ENCODE measurements at places on chromosomes 6 and 20.

DNA sequence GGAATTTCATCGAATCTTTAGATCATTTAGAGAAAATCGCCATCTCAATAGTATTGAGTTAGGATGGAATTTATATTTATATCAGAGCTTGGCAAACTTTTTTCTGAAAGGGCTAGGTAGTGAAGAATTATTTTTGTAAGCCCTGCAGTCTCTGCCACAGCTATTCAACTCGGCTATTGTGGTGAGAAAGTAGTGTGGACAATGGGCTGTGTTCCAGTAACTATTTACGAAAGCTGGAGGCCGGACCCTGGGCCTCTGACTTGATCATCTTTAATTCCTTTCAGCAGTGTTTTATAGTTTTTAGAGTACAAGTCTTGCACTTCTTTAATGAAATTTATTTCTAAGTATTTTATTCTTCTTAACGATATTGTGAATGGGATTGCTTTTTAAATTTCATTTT, 201.5 kb downstream of the FARS2 start:
- DNase-seq, result no peak

DNA sequence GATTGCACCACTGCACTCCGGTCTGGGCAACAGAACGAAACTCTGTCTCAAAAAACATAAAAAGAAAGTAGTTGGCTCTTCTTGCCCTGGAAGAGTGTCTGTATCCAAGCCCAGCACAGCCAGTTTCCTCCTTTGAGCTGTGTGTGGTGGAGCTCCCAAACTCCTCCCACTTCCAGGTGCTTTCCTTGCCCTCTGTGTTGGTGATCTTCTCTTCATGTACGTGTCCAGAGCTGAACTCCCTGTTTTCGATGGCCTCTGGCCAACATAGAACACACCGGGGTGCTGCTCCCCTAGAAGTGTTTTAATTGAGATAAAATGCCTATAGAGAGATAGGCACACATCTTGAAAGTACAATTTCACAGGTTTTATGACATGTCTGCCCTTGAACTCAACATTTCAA, 16.7 kb upstream of the SGK2 start:
- no peak for DNase-seq

- no peak for DNase-seq
These were observed 199.0 kb upstream of the KCNG1 start for GRCh38 chr20:51221791-51222408.

GRCh38 chr6:2763345-2763841, 1.8 kb upstream of the WRNIP1 start:
- no peak for DNase-seq

GRCh38 chr20:5636841-5637240, 113.4 kb upstream of the SHLD1 start:
- DNase-seq, result no peak

DNA sequence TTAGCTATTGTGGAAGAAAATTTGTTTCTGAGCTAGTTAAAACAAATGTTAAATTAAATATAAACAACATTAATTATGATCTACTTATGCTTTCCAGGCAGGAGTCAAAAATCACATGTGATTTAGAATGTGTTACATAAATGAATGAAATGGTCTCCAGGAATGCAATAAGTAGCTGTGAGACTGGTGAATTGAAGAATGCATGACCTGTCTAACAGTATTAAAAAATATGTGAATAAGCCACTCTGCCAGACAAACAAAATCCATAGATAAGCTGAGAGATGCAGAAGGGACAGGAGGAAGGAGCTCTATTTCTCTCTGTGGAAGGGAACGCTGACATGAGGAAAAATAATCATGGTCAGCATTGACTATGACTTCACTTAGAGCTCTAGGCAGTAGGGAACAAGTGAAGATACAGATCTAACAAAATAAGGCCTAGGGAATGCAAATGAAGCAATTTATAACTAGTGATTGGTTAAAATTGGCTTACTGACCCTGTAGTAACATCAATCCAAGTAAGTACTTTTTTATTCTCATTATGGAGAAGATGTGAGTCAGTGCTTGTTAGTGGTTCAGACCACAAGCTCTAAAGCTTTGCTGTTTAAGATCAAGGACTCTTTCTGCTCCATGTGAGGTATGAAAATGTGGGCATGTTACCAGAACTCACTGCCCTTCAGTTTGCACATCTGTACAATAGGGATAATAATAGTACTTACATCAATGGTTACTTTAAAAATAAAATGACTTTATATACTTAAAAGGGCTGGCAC, 432.6 kb downstream of the MMUT start:
- DNase-seq, result no peak

DNA sequence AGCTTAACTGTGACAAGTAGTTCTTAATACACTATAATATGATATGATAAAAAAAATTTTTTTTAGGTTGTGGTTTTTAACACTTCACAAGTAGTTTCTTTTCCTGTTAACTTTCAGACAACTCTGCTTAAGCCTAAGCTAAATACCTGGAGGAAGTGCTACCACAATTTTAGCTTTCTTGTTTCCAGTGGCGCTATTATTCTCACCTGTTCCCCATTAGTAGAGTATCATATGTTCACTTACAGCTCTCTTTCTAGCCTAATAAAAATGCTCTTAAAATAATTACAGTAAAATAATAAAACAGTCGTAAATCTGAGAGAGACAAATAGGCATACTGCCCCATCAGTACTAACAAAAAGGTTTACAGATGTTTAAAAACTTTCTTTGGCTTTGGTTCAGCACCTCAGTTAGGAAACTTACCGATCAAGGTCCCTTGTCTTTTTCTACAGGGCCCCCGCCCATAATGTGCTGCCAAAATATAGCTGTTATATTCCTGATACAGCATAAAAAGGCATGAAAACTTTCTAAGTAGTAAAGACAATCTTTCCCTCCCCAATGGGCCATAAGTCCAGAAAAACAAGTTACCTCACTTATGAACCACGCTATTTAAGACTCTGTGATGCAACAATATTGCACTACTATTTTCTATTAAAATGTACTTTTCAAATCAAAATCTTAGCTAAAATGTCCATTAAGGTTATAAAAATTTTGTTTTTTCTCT, 57.9 kb downstream of the SESN1 start:
- DNase-seq, result no peak

GRCh38 chr6:82616386-82617028, 252.9 kb downstream of the TPBG start:
- DNase-seq, result no peak

- no peak for DNase-seq
These were observed 123.2 kb downstream of the GPX5 start for GRCh38 chr6:28648878-28649375.

DNA sequence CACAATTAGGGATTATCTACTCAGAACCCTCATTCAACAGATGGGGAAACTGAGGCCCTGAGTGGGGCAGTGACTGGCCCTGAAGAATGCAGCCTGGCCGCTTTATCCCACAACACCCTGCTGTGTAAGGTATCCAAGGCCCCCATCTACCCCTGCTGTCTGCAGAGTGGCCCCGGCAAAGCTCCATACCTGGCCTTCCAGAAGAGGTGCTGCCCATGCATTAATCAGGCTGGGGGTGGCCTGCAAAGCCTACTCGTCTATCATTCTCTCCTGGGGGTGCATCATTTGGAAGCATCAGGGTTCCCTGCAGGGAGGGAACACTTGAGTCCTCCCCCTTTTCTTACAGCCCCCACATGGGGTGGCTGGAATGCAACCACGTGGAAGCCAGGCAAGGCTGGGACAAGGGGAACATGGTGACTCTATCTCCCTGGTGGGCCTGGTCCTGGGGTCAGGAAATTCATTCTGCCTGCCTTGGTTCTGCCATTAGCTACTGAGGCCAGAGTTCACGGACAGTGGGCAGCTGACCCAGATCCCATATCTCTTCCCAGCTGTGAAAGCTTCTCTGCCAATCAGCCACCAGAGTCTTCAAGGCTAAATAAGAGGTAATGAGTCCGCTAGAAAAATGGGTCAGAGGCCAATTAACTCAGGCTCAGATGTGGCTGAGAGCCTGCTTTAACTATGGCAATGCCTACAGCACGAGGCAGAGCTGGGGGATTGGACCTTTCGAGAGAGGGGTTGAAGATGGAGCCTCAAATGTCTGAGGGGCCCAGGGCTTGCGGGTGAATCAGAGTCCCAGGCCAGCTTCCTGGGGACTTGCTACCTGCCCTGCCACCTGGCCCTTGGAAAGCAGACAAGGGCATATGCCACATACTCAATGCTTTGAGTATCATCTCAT, 72.3 kb upstream of the TOX2 start:
- no peak for DNase-seq

GRCh38 chr6:75333676-75334200, 49.1 kb upstream of the TMEM30A start:
- no peak for DNase-seq

DNA sequence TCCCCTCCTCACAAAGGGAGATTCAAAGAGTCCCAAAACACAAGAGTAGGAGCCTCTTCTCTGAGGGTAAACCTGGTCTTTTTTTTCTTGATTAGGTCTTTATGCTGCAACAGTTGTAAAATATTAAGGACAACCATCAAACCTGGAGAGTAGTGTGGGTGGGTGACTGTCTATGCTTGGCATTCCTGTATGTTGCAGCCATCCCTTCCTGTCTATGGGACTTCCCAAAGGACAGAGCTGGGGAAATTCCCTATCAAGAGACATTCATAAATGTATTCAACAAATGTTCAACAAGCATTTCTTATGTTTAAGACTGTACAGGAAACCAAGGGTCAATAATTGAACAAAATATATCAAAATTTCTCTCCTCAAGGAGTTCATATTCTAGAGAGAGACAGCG, 5.5 kb downstream of the BTN2A2 start:
- DNase-seq, result no peak

DNA sequence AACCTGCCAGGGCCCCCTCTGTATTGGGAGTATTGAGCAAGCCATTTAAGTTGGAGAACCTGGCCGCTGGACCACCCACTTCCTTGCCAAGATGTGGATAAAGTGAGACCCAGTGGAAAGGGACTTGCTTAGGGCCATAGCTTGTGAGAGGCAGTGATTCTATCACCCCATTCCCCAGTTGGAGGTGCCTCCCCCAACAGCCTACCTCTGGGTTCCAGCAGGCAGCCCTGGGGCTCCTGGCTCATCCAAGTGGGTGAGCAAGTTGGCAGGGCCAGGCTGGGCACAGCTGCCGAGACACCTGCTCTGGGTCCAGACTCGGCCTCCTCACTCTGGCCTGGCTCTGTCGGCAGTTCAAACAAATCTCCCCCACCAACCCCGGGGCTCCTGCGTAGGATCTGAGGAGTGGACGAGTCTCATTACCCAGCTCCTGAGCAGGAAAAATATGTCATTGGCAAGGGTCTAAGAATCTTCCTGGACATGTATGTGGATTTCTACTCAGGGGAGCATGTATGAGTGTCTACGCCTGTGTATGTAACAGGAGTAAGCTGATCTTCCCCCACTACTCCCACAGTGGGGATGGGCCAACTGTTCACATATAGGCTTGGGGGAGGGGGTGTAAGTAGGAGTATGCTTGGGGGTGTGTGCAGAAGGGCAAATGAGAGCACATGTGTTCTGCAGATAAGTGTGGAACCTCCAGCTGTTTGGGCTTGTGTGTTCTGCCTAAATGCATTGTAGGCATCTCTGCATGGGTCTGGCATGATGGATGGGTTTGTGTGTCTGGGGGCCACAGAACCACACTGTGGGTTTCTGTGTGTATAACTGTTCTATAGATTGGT, 1.9 kb downstream of the ID1 start:
- no peak for DNase-seq

DNA sequence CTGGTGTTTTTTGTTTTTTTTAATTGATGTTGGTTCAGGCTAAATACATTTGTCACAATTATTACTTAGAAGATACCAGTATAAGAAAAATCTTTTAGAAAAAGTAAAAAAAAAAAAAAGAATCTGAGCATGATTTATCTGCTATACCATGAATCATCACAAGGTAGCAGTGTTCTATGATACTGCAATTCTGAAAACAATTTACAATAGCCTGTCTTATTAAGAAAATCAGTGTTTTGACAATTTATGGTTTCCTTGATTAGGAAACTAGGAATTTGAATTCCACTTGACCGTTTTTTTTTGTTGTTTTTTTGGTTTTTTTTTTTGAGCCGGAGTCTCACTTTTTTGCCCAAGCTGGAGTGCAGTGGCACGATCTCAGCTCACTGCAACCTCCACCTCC, 9.3 kb upstream of the MAK start:
- DNase-seq, result no peak

DNA sequence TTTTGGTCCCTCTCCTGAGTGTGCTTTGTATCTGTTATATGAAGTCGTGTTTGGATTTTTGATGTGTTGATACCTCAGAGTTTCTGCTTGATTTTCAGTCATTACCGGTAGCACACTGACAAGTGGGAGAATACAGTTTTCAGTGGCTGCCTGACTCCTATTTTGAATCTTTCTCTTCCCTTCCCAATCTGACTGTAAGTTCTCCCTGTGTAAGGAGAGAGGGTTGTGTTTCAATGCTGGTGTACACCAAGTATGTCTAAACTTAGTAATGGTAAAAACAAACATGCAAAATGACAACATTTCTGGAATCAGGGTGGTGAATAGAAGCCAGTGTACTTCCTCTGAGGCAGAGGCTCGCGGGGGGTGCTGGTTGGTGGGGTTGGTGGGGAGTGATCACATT, 103.4 kb downstream of the HIVEP1 start:
- no peak for DNase-seq

DNA sequence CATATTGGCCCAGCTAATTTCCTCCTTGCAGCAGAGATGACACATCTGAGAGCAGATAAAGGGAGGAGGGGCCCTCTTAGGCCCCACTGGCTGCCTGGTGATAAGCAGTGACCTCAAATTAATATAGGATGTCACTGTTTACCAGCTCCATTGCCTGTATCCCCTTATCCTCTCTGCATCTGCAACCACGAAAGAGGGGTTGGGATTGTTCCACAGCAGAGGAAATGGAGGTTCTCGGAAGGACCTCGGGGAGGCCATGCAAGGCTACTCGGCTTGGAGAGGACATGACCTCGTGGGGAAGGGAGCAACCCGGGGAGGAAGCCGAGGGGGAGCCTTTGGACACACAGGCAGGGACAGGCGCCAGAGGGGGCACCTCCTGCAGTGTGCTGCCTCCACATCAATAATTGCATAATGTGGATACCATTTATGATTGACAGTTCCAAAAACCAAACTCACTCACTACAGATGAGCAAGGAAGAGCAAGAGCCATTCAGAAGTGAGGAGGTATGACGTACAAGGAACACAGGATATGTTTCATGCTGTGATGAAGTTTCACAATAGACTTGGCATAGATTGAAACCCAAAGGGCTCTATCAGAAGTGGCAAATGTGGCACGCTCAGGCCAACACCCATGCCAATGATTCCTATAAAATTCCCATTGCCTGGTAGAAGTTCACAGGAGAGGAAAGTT, 177.2 kb upstream of the RNF24 start:
- DNase-seq, result no peak

- DNase-seq, result no peak
These were observed 14.4 kb upstream of the MC3R start for GRCh38 chr20:56234110-56234509.

GRCh38 chr20:63942250-63942951, 13.8 kb downstream of the UCKL1 start:
- DNase-seq, result no peak

- no peak for DNase-seq
These were observed 79.4 kb downstream of the JAG1 start for GRCh38 chr20:10594296-10594868.

DNA sequence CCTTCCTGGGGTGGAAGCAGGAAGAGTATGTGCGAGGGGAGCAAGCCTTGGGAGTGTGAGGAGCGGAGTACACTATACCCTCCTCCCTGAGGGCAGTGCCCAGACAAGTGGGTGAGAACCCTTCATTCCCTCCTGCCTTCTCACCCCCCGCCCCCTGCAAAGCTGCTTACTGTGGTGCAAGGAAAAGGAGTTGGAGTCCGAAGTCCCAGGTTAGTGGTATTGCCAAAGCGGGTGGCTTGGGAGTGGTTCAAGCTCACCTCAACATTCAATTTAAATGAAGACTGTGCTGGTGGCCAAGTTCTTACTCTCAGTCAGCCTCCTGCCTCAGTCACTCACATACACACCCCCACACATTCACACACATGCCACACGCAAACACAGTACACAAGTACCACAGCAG, 74.7 kb upstream of the PRDM1 start:
- no peak for DNase-seq

Data from cerebellar nuclear complex (tissue), 1 donor.